SK-N-SH treated with all-trans-retinoic acid at 6 μM for 48 hours (cell line): ENCODE measurements at places on chromosomes 11 and 22.

DNA sequence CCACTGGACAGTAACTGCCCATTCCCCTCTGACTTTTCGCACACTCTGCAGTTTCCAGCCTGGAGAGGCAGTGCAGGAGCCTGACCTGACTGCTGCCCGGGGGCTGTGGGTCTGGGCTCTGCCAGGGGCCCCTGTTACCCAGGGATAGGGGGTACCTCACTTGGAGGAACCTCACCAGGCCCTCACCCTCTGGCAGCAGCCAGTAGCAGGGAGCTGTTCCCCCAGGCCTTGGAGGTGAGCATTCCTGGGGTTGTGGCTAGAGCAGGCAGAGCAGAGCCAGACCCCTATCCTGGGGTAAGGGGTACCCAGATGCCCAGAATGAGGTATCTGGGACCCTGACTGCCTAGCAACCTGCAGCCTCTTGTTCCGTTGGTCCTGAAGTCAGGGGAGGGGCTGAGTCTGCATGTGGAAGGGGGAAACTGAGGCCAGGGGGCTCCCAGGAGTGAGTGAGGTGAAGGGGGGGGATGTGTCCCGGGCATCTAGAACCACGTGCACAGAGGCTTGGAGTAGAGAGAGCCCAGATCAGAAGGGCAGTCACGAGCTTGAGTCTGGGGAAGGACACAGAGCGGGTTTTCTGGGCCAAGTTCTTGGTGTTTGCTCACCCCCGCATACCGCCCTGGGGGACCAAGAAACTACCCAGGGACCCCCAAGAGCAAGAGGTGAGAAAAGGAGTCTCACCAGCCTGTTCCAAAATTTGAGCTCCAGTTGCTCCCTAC lies 43.9 kb upstream of the ACCSL start:
- ATAC-seq = no peak

DNA sequence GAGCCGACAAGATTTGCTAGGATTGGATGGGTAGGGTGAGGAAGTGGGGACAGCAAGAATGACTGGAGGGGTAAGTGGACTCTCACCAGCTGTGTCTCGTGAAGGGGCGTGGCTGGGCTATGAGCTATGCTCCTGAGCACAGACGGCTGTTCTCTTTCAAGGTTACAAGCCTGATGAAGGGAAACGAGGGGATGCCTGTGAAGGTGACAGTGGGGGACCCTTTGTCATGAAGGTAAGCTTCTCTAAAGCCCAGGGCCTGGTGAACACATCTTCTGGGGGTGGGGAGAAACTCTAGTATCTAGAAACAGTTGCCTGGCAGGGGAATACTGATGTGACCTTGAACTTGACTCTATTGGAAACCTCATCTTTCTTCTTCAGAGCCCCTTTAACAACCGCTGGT lies 19.9 kb downstream of the F2 start:
- peak; percentile 21; the same call in 2 of the 3 replicates for ATAC-seq

DNA sequence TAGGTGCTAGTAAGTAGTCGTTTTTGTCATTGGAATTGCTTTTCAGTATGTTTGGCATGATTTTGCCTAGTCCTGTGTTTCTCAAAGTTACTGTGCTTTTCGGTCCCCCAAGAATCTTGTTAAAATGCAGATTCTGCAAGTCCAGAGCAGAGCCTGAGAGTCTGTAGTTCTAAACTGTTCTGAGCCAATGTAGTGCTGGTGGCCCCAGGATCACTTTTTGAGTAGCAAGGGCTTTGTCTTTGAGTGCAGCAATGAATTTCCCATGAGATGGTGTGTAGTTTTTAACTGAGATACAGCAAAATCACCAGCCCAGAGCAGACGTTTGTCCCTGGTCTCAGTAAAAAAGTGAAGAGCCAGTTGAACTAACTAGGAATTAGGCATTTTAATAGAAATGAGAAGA lies 122.4 kb downstream of the NCAM1 start:
- ATAC-seq = no peak

DNA sequence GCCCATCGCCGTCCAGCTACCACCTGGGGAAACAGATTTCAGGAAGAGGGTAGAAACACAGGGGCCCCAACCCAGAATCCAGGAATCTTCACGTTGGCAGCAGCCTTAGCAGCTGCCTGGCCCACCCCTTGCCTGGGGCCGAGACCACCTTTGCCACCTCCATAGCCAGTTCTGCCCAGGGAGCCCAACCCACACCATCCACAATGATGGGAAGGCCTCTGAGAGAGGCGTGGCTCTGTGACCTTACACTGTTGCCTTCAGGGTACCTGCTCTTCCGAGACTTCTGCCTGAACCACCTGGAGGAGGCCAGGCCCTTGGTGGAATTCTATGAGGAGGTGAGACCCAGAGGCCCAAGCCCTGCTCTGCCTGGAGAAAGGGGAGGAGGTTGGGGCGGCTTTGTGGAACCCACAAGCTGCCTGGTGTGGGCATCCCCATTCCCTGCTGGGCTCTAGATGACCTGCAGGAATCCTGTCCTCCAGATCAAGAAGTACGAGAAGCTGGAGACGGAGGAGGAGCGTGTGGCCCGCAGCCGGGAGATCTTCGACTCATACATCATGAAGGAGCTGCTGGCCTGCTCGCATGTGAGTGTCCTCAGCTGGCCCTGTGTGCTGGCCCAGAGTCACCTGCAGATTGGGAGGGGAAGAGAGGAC lies 10.0 kb upstream of the ANKRD13D start:
- ATAC-seq = no peak

DNA sequence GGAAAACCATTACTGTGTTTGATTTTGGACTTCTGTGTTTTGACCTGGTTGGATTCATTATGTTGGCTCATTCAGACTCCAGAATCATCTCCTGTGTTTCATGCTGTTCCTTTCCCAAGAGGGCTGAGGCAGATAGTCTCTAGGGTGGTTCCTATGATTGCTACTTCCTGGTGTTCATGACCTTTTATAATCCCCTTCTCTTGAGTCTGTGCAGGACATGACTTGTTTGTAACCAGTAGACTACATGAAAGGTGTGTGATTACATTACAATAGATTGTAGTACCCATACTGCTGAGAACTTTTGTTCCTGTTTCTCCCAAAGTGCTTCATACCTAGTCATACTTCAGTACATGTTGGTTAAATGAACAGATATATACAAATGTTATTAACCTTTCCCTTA lies 700.6 kb downstream of the METTL15 start:
- ATAC-seq = no peak

GRCh38 chr11:126332221-126332711 lies 23.2 kb upstream of the ST3GAL4 start:
- ATAC-seq = peak; percentile 92

DNA sequence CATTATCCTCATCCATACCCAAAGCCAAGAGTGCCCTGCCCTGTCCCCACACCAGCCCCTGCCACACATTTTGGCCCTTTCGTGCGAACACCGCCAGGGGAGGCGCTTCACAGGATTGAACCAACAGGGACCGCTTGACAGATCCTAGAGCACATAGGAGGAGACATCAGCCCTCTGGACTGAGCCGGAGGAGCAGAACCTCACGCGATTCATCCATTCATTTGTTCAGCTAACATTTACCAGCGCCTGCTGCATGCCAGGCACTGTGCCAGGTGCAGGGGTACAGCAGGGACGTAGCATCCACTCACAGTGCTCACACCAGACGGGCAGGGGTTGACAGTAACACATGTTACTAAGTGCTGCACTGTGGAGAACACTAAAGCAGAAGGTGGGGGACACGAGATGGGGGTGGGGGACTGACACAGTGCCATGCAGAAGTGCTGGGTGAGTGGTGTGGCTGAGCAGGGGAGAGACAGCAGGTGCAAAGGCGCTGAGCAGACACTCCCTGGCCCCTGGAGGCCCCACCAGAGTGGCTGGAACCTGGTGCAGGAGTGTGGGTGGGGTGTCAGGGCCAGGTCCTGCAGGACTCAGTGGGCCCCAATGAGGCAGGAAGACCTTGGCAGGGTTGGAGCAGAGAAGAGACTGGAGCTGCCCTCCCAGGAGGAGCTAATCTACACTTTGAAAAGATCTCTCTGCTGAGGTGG lies 3.4 kb downstream of the GNAZ start:
- ATAC-seq = no peak

DNA sequence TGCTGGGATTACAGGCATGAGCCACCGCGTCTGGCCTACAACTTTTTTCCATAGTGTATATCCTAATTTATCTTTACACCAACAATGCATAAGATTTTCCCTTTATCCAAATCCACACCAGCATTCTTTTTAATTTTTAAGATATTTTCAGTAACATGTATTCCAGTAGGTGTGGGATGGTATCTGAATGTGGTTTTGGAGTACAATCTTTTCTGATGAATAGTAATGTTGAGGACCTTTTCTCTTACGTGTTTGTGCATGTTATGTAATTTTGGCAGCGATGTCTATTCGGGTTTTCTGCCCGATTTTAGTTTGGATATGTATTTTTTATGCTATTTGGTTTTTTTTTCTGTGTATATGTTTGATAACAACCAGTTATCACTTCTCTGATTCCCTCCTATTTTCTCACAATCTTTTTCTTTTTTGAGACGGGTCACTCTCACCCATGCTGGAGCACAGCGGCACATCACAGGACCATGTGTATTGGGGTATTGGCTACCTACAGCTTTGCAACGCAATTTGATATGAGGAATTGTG lies 114.6 kb upstream of the GRK3 start:
- no peak for ATAC-seq

GRCh38 chr11:117701781-117702180 lies 95.2 kb downstream of the DSCAML1 start:
- ATAC-seq = no peak

DNA sequence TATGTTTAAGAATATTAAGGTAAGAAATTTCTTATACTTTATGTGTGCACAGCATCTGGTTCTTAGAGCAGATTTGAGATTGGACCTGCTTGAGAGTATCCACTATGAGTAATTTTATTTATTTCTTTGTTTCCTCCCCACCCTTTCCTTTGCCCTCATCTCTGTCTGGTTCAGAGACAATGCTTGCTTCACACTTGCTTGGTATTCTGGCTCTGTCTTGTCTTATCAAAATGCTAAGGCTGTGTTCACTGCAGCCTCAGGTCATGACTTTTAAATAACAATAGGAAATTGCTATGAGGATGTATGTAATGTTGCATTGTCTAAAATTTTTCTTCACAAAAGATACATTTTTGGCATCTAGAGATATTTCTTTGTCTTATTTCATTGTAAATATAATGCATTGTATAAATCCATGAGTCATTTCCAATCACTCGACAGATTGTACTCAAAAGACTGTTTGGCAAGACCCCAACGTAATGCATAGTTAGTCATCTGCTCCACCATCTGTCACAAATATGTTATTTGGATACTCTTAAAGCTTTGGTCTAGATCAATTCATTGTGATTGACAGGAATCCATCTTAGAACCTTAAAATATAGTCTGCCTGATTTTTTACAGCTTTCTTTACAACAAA lies 395.7 kb downstream of the AASDHPPT start:
- peak; percentile 37; the same call in 2 of the 3 replicates for ATAC-seq
